Brain (organoid and tissue), 16 donors: ENCODE measurements at places on chromosomes 5 and 9. TPM values are rescaled to one million over a fixed set of nuclear protein-coding genes. Genes with fewer than 3 reads are reported as not detected.
A peak's percentile ranks its signal among the peaks of the same experiment; 100 is the strongest.

- no peak for DNase-seq
Measured at GRCh38 chr5:36558641-36559040, 47.8 kb upstream of the SLC1A3 start.

DNA sequence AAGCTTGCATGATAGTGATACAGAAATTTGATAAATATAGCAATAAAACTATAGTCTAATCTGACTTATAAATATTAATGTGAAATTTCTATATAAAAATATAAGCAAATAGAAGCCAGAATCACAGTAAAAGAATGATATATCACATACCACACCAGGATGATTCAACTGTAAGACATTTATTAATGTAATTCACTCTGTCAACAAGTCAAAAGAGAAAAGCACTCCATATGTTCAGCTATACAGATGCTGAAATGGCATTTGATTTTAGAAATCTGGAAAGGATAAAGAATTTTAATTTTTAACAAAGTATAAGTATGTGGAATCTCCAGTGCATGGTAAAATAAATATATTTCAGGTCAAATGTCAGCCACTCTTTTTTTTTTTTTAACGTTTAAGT lies 372.4 kb downstream of the KCNN2 start:
- no peak for DNase-seq

DNA sequence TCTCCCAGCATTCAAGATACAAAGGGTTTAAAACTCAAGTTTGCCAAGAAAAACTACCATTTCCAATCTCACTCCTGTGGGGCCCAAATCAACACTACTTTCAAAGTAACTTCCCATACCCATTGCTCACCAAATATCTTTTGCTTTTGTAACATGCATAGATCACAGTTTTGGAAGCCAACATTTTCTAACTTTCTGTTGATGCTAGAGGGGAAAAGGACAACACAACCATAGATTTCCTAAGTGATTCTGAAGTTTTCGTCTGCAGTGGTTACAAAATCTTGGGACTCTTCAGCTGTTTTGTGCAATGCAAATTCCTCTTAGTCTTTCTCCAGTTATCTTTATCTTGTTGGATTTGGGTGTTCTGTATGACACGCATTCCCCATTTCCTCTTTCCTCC lies 94.1 kb upstream of the PAPPA start:
- no peak for DNase-seq

DNA sequence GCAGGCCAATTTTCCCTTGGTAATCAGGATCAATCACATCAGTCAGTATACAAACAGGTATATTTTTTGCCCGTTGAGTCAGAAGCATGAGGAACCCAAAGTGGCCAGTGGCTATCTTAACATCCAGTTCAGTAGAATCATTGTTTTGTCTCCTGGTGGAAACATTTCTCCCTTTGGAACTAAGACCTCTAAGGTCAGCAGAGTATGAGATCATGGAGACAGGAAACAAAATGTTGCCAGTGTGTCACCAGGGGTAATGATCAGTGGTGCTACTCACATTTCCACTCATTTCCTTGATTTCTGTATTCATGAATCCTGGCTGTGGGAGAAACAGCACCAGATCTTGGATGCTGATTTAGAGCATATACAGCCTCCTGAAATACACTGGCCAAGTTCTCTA lies 553.0 kb downstream of the CSNK1G3 start:
- DNase-seq, result no peak

- DNase-seq, result no peak
Measured at GRCh38 chr5:173878224-173878967, 9.8 kb upstream of the CPEB4 start.

- peak; percentile 71 for DNase-seq
Measured at GRCh38 chr9:33852216-33852826, 35.4 kb downstream of the UBE2R2 start.

GRCh38 chr5:172223901-172224873 lies 30.2 kb downstream of the EFCAB9 start:
- DNase-seq, result no peak

GRCh38 chr9:99955606-99956005 lies 49.2 kb downstream of the STX17 start:
- DNase-seq, result no peak

DNA sequence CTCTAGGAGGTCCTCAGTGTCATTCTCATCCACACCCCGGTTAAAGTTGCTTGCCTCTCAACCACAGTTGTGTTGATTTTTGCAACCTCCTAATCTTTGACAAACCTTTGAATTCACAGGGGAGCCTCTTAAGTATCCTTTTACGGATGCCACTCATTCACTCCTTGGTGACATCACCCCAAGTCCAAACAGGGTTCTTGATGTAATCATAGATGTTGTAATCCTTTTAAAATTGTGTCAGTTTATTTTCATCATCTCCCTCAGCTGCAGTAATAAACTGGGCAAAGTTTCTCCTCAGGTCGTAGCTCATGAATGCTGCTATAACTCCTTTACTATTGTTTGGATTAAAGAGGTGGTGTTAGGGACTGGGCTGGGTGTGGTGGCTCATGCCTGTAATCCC lies 637.2 kb upstream of the NUDT12 start:
- no peak for DNase-seq

- DNase-seq, result no peak
Measured at GRCh38 chr5:76804266-76804665, 14.6 kb upstream of the F2RL1 start.

DNA sequence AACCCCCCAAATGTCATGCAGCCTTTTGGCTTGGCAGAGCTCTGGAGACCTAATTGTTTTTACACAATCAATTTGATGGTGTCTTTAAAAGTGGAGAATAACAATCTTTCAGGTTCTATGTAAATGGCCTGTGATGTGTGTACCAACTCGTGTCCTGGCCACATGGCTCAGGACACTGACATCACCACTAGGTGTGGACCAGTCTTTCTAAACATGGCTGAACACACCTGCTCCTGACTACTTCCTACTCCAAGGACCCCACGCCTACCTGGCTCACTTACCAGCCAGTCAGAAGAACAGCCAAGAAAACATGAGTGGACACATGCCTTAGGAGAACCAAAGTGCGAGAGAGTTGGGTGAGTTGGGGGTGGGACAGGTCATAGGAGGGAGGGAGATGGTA lies 71.2 kb downstream of the WDR41 start:
- no peak for DNase-seq

GRCh38 chr9:92992549-92992948 lies 45.2 kb downstream of the FGD3 start:
- DNase-seq, result no peak

GRCh38 chr9:127417131-127418036 lies 6.8 kb upstream of the ZNF79 start:
- DNase-seq, result no peak

GRCh38 chr9:72812559-72813111 lies 140.2 kb downstream of the ALDH1A1 start:
- no peak for DNase-seq

- DNase-seq, result no peak
Measured at GRCh38 chr5:1787472-1788047, 12.1 kb downstream of the MRPL36 start.

- DNase-seq, result no peak
Measured at GRCh38 chr5:98570661-98571191, 202.7 kb upstream of the RGMB start.

GRCh38 chr9:131227112-131227958 lies 49.0 kb downstream of the FAM78A start:
- peak; percentile 52 for DNase-seq

DNA sequence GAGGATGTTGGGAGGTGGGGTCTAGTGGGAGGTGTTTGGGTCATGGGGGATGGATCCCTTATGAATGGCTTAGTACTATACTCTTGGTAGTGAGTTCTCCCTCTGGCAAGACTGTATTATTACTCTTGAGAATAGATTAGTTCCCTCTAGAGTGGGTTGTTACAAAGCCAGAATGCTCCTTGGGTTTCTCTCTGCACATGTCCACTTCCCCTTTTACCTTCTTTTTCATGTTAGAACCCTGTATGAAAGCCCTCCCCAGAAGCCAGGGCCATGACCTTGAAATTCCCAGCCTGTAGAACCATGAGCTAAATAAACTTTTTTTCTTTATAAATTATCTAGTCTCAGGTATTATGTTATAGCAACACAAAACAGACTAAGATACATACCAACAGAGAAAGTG lies 31.1 kb downstream of the SLC24A2 start:
- no peak for DNase-seq

DNA sequence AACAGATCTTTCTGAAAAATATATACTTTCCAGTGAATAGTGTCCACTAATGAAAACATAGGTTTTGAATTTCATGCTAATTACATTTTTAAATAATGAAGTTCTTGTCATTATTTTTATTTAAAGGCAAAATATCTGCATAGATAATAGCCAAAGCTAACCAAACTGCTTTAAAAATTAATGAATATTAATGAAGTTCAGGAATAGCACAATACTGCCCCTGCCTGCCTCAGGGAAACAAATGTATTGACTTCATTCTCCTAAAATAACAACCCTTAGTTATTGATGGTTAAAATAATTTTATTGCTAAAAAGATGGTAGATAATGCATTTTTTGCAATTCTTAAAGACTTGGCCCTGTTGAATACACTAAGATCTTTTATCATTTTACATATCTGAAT lies 103.6 kb upstream of the SSBP2 start:
- no peak for DNase-seq

GRCh38 chr5:2182020-2182419 lies 299.3 kb upstream of the IRX4 start:
- DNase-seq, result no peak

DNA sequence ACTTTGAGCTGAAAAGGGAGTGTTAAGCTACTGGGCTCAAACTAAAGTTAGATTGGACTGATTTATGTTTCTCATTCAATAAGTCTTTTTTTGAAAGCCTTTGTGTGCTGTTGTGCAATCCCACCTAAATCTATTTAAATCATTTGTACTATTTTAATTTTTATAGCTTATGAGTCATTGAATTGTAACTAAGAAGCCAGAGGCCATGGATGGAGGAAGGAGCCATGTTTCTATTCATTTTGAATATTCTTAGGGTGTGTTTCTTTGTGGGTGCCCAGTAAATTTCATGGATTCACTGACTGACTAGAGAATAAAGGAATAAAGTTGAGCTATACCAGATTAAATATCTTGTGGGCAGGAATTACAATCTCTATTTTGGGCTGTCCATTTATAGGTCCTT lies 238.5 kb downstream of the KIF4B start:
- no peak for DNase-seq

GRCh38 chr5:133467826-133468463 lies 144.4 kb downstream of the FSTL4 start:
- no peak for DNase-seq

- no peak for DNase-seq
Measured at GRCh38 chr5:173385832-173386360, 57.7 kb upstream of the STC2 start.

GRCh38 chr5:74634611-74635286 lies 5.8 kb downstream of the ENC1 start:
- DNase-seq, result no peak

DNA sequence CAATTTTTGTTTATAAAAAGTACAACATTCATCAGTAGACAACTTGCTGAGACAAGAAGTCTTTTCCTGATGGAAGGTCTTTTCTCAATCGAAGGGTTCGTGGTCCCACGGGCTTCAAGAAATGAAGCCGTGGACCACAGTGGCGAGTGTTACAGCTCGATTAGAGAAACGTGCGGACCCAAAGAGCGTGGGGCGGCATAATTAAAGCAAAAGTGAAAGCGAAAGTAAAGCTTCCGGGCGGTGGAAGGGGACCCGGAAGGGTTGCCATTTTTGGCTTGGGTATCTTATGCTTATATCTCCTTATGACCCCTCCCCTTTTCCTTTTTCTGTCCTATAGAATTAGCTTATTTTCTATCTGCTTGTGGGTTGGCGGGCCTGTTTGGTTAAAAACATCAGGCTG lies 2309.4 kb upstream of the ACO1 start:
- no peak for DNase-seq

GRCh38 chr9:22037954-22038690 lies 29.0 kb upstream of the CDKN2B start:
- peak; percentile 25 for DNase-seq

DNA sequence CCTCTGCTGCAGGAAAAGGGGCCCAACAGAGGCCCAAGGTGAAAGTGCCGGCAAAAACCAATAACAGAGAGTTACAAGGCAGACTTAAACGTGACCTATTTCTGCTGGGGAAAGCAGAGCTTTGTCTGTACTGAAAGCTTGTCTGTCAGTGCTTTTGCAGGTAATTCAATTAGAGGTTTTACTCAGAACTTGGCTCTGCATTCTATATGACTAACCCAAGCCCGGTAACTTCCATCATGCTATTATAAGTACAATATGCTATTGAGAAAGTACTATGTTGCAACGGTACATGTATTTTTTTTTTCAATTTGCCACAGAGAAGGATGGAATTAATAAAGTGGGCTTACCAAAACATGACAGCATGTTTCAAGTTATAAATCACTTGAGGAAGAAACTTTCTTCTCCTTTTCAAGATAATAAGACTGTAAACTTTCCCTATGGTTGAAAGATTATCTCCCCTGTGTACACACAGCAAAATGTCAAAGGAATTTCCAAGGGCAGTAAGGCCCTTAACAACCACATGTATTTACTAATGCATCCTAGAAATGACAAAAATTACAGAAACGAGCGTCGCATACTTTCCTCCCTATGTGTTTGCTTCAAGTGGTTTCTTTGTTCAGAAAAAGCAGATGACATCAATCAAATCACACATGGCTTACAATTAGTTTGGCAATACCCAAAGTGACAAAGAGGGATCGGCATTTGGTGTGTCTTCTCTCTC lies 282.4 kb downstream of the EFNA5 start:
- DNase-seq, result no peak

MINAR2 gene
- polyA plus RNA-seq, result not detected

CDC26 gene
- polyA plus RNA-seq, result 34.8 TPM

PIP5KL1 gene
- 2.4 TPM for polyA plus RNA-seq

TRIM36 gene
- polyA plus RNA-seq, result 19.6 TPM

OLFML2A gene
- 6.3 TPM for polyA plus RNA-seq

LCNL1 gene
- polyA plus RNA-seq, result 0.15 TPM

SPATA31A3 gene
- polyA plus RNA-seq, result not detected

ORM2 gene
- polyA plus RNA-seq, result 0.49 TPM

TRIM7 gene
- 0.22 TPM for polyA plus RNA-seq

IL9 gene
- not detected for polyA plus RNA-seq

GDA gene
- 10.5 TPM for polyA plus RNA-seq

MCC gene
- polyA plus RNA-seq, result 1.2 TPM

LIX1 gene
- polyA plus RNA-seq, result 3.0 TPM
